IPS DF 19.7 (cell line): ENCODE measurements at places on chromosomes 2 and 18.

- no peak for DNase-seq
Measured at GRCh38 chr18:48320639-48320945, 88.6 kb downstream of the ZBTB7C start.

- DNase-seq = peak; percentile 97
Measured at GRCh38 chr2:75055820-75056675, 97.6 kb downstream of the POLE4 start.

DNA sequence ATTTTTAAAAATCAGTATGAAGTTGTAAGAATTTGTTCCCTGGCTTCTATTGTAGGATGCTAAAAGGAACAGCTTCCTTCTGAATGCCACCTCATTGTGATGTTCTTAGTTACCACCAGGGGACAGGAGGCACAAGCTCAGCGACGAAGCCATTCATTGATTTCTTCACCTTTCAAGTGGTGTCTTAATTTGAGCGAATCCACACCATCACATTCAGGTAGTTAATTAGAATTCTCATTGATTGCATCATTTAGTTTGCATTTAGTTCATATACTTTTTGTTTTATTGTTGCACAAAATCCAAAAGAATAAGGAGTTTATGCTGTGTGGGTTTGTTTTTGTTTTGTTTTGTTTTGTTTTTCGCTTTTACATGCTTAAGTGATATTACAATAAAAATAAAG lies 23.1 kb downstream of the CYP27C1 start:
- DNase-seq = no peak

- no peak for DNase-seq
Measured at GRCh38 chr2:10278029-10278762, 24.5 kb upstream of the HPCAL1 start.

DNA sequence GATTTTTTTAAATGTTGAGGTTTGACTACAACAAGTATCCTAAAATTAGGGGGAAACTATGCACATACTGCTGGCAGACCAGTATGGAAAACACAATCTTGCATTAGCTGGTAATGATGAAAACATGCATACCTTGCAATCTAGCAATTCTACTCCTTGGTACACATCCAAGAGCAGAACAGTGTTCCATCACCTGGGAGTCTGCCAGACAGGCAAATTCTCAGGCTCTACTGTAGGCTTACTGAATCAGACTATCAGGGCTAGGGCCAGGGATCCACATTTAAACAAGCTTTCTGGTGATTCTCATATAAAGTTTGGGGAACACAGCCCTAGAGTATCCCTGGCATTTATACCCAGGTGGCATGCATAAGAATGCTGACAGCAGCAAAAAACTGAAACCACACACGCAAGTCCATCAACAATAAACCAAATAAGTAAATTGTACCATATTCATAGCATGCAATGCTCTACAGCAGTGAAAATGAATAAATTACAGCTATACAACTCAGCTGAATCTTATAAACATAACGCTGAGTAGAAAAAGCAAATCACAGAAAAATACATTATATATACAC lies 13.6 kb downstream of the CDH2 start:
- DNase-seq = no peak

DNA sequence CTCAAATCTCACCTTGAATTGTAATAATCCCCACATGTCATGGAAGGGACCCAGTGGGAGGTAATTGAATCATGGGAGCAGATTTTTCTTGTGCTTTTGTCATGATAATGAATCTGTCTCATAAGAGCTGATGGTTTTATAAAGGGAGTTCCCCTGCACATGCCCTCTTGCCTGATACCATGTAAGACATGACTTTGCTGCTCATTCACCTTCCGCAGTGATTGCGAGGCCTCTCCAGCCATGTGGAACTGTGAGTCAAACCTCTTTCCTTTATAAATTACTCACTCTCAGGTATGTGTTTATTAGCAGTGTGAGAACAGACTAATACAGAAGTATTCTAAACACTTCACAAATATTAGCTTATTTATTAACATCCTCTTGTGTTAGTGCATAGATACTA lies 516.7 kb downstream of the LRRTM4 start:
- no peak for DNase-seq

DNA sequence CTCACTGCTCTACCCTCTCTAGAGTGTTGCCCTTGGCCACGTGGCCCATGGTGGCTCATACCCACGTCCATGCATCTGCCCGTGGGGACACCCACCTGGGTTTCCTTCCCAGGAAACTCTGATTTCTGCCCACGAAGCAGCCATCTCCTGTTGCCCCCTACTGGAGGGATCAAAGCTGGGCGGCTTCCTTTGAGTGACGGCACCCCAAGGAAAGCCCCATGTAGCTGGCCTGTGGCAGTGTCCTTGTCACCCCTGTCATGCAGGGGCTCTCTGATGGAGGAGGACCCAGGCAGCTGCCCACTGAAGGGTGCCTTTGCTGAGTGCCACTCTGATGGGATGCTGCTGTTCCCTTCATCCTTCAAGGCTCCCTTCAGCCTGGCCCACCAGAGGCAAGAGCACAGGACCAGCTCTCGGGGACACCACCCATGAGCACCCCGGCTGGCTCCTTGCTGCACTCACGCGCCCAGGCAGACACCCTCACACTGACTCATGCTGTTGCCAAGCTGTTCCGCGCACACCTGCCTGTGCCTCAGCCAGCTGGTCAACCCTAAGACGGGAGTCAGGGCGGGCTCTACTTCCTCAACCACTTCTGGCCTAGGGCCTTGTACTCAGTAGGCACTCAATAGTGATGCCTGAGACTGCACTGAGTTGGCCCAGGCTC lies 101.1 kb downstream of the CTIF start:
- no peak for DNase-seq

- no peak for DNase-seq
Measured at GRCh38 chr2:39141334-39142271, 20.8 kb upstream of the SOS1 start.

GRCh38 chr18:8218197-8218596 lies 391.0 kb upstream of the RAB12 start:
- DNase-seq = no peak

- no peak for DNase-seq
Measured at GRCh38 chr2:237195396-237196120, 109.9 kb downstream of the COPS8 start.

- no peak for DNase-seq
Measured at GRCh38 chr2:142675398-142675797, 202.1 kb upstream of the KYNU start.
